AG08396 (cell line): ENCODE measurements at places on chromosomes 1 and 21.

- no peak for DNase-seq
Measured at GRCh38 chr1:12717301-12717838, 1.5 kb downstream of the AADACL3 start.

- DNase-seq: peak; percentile 60
Measured at GRCh38 chr1:59360170-59360569, 63.3 kb downstream of the FGGY start.

GRCh38 chr1:20139776-20140612 is 871 bp downstream of the PLA2G2F start:
- DNase-seq: no peak

GRCh38 chr1:220272841-220273090 is 513 bp upstream of the RAB3GAP2 start:
- DNase-seq: no peak

GRCh38 chr1:246199086-246199645 is 307.9 kb downstream of the SMYD3 start:
- DNase-seq: no peak

- DNase-seq: no peak
Measured at GRCh38 chr1:52357397-52357796, 8.6 kb downstream of the CC2D1B start.

- peak; percentile 89 for DNase-seq
Measured at GRCh38 chr1:1906185-1907097, 8.6 kb upstream of the CALML6 start.

DNA sequence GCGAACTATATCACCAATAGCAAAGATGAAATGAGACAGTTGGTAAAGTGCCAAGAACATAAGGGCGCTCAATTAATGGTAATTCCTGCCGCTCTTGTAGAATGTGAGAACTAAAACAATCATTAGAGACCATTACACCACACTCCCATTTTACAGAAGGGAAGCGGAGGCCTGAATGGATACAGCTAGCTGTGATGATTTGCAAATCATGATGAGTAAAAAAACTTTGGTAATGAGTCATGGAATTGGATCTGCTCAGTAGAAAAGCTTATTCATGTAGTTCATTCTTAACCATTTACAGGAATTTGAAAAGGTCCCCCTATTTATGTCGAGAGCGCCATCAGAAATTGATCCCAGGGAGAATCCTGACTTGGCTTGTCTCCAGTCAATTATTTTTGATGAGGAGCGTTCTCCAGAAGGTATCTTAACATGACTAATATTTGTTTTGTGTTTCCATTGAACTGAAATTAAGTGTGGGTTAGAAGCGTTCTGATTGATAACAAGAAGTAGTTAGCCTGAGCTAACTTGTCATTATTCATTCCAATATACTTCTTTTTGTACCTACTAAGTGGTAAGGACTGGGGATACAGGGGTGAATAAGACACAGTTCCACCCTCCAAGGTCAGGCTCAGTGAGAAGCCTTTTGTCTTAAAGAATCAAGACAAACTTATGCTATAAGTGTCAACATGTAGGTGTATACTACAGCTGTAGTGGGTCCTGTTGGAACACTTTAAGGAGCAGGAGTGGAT is 812 bp downstream of the TTC4 start:
- peak; percentile 57 for DNase-seq

- DNase-seq: no peak
Measured at GRCh38 chr1:188466539-188466938, 1637.8 kb downstream of the PLA2G4A start.

DNA sequence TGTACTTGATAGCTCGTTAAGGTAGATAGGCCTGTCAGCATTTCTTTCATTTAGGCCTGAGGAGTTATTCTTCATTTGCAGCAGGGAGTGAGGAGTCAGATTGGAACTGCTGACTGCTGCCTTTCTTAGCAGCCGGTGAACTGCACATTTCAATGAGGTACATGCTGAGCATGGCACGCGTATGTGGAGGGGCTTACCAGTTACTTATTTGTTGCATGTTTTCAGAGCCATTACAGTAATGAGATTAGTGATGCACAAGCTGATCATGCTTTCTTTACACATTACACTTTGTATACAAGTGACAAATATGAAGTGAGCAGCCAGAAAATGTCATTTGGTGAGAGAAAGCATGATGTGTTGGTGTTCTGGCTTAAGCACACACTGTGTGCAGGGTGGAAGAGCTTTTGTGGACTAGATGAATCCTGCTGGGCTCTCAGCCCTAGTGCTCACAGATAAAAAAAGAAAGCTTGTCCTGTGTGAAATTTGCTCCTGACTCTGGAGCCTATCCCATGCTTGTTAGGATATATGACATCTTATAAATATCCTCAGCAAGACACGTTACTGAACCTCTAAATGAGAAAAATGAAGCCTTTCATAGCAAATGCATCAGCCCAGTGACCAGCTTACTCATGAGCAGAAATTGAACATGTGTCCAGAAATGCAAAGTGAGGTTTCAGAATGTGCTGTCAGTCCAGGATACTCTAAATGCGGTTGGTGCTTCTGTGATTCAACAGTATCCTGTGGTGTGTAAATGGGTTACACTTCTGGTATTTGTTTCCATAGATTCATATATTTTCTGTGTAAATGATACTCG is 574.7 kb upstream of the ADGRL2 start:
- no peak for DNase-seq

DNA sequence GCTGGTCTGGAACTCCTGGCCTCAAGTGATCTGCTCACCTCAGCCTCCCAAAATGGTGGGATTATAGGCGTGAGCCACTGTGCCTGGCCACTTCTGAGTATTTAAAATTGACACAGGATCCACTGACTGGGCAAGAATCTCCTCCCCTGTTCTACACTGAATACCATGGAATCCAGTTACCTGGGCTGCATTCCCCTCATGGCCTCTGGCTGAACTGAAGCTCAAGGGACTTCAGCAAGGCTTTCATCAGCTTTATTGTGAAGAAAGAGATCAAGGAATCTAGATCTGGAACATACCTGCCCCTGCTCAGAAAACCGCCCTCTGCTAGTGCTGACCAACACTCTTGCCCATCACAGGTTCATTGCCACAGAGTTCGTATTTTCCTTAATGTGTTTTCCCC is 20.5 kb downstream of the NCF2 start:
- DNase-seq: no peak

DNA sequence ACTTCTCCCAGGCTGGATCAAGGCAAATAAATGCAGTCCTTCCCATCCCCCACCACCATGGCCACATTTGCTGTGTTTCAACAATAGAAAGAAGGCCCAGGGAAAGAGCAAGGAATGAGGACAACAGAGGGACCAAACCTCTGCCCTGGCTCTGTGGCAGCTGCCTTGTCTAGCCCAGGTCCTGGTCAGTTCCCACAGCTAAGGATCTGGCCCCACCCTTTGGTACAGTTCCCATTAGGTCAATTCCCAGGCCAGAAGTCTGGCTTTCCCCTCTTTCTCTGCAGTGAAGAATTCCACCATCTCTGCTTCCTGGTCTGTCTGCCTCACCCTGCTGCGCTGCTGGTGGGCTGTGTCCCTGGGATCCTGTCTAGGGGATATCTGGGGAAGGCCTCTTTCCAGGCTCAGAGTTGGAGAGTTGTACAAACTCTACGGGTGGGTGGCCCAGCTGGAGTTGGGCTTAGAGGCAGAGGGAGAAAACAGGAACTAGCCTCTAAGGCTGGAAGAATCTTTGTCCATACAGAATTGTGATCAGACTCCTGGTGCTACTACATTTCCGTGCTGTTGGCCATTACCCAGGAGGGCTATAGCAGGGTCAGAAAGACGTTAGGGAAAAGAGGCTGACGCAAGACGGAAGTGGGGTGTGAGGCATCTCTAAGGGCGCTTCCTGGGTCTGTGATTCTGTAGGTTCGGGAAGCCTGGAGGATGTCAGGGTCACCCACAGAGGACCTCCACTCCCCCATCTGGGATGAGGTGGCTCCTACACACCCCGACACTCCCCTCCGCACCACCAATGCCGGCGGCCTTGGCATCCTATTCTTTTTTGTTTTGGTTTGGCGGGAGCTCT is 953 bp upstream of the NDUFS2 start:
- DNase-seq: no peak

- DNase-seq: no peak
Measured at GRCh38 chr1:24890887-24891286, 39.2 kb downstream of the RUNX3 start.

GRCh38 chr1:27884006-27884954 is 11.9 kb downstream of the THEMIS2 start:
- DNase-seq: no peak

DNA sequence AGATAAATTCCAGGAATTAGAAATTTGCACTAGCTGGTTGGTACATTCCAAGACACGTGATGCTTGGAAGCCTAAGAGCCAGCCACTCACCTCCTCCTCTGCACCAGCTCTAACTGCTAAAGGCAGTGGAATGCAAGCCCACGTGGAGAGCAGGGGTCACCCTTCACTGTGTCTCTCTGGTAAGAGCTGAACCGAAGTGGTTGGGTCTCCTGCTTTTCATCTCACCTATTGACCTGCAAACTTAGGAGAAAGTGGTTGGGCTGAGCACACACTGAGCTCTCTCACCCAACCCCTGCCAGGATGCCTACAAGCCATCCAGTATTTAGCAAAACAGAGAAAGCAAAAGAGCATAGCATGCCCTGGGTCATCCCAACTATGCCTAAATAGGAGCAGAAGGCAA is 19.3 kb downstream of the HAO2 start:
- DNase-seq: no peak

DNA sequence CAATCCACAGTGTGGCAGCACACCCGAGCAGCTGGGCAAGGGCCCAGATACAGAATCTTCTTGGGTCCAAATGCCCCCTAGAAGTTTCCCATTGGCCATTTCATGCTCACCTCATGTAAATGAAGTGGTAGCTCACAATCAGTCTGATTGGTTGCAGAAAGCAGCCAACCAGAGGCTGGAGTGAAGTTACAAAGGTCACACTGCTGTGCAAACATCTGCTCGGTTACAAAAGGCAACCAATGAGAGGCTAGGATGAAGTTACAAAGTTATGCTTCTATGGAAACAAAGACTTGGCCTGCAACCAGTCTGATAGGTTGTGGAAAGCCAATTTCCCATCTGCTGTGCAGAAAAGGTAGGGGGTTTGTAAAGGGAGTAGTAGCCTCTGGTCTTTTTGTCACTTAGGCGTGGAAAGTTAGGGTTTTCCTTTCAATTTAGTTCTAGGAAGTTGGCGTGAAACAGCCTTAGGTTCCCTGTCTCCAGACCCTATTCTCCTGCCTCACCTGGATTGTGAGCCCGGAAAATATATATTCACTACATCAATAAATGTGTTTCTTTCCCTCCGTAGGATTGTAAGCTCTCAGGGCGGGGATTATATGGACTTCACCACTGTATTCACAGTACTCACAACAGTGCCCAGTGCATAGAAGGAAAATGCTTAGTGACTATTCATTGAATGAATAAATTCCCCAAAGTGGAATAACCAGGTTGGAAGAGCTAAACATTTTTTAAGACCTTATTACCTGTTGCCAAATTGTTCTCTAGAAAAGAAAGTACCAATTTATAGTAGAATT is 91.9 kb downstream of the URB2 start:
- DNase-seq: no peak

DNA sequence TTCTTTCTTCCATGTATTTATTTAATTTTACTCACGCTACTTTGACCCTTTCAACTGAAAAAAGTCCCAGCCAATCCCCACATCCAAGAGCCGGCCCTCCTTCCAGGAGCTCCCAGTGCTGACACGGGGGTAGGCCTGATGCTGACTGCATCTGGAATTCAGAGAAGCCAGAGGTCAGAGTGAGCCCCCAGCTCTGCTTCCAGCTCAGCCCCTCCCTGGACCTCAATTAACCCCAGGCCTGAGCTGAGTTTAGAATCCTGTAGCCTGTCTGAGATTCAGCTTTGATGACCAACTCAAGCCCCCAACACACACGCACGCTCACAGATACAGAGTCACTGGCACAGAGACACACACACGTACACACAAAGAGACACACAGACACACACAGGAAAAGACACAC is 247.9 kb downstream of the NPHP4 start:
- DNase-seq: no peak

DNA sequence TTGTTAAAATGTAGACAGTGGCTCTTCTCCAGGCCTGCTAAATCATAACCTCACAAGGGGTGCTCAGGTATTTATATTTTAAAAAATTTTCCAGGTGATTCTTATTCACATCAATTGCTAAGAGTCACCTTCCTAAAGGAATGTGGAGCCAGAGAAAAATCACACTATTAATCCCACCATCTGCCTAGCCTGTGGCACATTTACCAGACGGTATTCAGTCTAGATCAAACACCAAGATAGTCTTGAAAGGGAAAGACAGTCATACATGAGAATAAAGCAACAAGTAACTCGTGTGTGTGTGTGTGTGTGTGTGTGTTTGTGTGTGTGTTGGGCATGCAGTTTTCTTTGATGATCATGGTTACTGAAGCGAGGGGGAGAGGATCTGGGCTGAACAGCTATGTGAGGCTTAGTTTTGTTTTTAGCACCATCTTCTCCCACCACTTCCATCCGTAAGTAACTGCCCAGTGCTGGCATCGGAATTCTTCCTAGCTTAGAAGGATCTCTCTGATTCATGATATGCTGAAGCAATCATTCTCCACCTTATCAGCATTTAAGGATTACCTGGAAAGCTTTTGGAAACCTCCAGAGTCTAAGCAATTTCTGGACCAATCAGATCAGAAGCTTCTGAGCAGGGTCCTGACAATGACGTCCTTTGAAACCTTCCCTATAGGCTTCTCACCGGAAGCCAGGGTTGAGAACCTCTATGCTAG is 2.4 kb upstream of the DPT start:
- no peak for DNase-seq

DNA sequence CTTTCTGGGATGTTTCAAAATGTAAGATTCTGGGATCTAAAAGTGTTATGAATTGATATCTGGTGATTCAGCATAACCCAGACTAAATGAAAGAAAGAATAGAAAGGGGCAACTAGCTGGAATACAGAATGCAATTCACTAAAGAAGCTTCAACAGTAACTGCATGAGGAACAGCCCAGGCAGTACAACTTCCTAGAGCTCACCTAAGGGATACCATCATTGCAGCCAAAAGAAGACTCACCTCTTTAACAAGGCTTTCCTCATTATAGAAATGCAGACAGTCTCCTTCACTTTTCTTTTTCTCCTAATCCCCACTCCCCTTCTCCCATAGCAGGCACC is 6.3 kb downstream of the RGS5 start:
- no peak for DNase-seq

DNA sequence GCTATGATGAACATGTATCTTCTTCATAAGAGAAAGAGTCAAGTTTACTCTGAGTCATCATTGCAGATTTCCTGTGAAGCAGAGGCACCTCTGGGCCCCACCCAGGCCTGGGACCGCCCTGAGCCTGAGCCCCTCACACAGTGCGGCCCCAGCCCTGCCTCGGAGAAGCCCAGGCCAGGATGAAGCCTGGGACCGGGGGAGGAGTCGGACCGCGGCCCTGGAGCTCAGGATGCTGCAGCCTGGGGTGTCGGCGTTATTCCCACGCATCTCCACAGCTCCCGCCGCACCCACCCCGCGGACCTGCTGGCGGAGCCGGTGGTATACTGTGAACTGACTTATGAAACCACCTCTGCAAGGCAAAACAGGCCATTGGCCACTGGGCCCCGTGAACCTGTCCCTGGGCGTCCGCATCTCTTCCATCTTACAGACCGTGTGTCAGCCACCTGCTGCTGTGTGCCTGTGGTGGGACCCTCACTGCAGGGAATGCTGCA is 2.4 kb upstream of the COL6A1 start:
- no peak for DNase-seq
